ENCODE measurements at places on chromosomes 11 and 22. TPM values are rescaled to one million over a fixed set of nuclear protein-coding genes. Genes with fewer than 3 reads are reported as not detected.

- DNase-seq, result peak; percentile 26
Observed at GRCh38 chr11:85826116-85826855, 15.3 kb upstream of the SYTL2 start.

GRCh38 chr11:10447445-10447844 is 7.6 kb upstream of the AMPD3 start:
- no peak for DNase-seq

DNA sequence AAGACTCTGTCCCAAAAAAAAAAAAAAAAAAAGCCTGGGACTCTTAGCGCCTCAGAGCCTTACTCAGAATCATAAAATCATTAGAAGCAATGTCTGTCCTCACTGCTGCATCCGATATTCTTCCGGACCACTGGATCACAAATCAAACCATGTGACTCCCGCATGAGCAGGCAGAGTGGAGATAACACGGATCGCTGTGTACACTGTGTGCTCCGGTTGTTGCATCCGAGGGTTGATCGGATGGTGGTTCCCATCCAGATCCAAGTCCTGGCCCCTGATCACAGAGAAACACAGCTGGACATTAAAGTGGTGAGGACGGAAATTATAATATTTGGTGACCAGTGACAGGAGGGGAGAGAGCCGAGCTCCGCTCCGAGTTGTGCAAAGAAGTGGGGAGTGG is 9.7 kb upstream of the TXNRD2 start:
- DNase-seq, result no peak

DNA sequence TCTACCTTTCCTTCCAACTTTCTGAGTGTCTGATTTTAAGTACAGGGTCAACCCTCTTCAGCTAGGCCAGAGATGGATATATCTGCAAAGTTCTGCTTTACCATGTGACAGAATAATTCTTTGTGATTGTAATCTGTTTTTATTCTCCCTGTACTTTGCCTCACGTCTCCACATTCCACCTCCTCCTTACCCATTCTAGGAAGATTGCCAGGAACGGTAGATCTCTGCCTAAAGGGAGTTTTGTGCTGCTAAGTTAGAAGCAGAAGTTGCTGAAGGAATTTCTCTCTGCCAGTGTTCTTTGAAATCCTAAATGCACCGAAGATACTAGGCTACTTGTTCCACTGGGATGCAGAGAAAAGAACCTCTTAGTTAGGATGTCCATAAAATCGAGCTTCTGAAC is 20.7 kb upstream of the FAM181B start:
- DNase-seq, result no peak

GRCh38 chr22:37062376-37062675 is 10.8 kb downstream of the KCTD17 start:
- no peak for DNase-seq

GRCh38 chr11:19880088-19880345 is 167.4 kb downstream of the NAV2 start:
- no peak for DNase-seq

DNA sequence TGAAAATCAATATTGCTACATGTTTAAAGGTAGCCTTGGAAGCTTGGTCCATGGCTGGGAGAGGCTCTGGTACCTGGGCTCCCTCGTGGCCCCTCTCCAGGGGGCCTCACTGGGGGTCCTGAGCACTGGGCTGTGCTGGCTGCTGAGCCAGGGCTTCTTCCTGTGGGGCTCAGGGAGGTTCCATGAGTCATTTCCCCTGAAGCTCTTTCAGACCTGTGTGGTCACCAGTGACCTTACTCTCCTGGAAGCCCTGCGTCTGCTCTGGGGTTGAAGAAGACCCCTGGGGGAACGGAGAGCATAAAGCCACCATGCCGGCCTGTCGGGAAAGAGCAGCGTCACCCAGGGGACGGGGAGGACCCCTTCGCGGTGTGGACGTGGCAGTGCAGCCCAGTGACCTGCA is 389.0 kb downstream of the TBC1D22A start:
- no peak for DNase-seq

DNA sequence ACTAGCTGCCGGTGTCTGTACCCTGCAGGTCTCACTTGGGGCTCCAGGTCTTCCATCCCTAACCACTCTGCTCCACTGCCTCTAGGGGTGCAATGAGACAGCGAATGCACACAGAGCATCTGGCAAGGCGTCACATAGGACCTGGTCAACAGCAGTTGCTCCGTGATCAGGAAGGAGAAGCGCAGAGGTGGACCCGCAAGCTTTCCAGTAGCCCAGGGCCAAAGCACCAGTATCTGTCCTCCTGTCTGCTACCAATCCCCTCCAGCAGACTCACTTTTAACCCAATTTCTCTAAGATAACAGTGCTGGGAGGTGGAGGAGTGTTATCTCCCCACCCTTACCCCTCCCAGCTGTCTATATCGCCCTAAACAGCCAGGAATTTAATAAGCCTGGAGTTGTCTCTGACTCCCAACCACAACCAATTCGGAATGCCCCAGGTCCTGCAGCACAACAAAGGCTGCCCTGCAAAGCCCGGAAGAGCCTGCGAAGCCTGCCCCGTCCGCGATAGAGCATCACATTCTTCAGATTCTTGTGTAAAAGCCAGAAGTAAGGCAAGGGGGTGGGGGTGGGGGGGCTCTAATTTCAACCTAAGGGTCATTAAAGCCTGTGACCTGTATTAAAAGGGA is 19.3 kb downstream of the MYH9 start:
- no peak for DNase-seq

DNA sequence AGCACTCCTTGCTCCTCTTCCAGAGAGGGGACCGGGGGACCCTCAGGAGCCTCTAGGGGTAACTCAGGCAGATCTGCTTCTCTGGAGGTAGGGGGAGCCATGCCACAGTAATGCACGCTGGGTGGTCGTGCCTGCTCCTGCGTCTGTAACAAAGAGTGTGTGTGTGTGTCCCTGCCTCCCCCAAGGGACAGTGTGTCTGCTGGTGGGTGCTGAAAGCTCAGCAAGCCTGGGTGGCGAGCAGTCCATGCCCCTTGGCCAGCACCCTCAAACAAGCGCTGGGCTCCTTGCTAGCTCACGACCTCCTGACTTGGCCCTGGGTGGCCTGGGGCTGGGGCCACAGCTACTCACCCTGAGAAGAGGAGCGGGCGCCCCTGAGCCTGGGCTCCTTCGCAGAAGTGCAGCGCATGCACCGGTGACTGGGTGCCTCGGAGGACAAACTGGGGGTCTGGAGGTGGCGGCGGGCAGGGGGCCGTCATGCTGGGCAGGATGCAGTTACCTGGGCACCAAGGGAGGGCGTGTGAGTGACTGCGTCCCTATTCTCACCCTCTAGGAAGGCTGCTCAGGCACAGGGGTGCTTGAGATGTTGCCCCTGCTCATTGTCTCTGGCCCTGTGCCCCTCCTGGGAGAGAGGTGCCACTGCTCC is 33.7 kb downstream of the GNB1L start:
- no peak for DNase-seq

GRCh38 chr11:46728659-46729040 is 9.6 kb downstream of the F2 start:
- DNase-seq, result no peak

DNA sequence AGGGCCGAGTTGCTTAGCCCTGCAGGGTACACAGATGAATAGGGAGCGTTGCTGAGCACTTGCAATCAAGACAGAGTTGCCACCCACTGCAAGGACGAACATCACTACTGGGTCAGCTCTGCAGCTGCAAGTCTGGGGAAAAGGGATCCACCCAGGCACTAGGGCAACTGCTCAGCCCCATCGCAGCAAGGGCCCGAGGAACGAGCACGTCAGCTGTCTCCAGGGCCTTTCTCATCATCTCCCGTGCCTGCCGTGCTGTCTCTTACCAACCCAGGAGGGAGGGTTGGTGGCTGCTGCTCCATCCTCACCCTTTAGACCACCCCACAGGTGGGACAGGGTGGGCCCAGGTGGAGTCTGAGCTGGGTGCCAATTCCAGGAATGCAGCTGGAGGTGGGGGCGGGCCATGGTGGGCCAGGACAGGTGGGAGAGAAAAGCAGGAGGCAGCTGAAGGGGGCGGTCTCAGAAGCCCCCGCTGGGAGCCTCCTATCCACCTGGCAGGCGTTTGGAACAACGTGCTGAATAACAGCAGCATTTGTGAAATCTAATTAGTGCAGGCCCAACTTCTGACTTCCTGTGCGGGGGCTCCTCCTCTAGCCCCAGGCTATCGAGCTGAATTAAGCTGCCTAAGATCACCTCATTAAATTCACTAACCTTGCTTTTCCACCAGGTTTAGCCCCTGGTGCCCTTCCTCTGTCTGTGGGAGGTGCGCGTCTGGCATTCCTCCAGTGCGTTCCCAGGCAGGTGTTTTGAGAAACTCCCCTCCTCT is 252.5 kb downstream of the ST3GAL4 start:
- no peak for DNase-seq

DNA sequence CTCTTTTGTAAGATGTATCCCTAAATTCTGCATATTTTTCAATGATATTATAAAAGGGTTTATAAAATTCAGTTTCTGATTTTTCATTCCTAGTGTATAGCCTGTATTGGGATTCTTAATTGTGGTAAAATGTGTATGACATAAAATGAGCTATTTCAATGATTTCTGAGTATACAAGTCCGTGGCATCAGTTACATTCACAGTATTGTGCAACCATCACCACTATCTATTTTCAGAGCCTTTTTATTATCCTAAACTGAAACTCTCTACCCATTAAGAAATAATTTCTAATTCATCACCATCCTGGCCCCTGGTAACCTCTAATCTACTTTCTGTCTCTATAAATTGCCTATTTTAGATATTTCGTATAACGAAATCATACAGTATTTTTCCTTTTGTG is 39.8 kb downstream of the EIF3F start:
- no peak for DNase-seq

- DNase-seq, result no peak
Observed at GRCh38 chr11:35274909-35275785, 136.2 kb downstream of the CD44 start.

DNA sequence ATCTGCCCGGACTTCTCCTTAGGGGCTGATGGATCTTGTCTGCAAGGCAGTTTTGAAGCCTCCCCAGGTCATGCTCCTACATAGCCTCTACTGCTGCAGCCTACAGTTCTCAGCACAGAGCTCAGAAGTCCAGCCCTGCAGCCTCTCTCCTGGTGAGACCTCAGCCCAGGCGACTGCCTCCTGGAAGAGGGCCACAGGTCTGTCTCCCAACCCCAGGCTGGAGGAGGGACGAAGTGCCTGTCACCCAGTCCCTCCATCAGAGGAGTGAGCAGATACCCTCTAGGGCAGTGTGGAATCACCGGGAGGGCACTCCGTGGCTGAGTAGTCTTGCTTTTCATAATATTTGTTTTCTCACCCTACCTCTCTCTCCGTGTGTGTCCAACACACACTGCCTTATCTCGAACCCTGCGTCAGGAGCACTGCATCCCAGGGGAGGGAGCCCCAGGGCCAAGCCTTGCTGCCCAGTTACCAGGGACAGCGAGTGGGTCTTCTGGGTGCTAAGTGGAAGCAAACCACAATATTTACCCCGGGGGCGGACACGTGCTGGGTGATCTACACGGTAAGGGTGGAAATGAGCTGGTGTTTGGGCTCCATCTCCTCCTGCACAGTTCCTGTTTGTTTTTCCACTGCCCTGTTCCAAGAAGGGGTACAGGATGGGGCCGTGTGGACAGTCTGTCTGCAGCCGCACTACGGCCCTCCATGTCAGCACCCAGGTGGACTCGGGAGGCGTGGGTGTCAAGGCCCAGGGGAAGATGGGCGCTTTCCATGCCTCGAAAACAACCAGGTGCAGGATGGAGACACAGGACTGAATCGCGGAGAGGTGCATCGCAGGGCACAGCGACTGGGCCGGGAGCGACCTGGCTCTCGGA is 133.7 kb upstream of the HSD17B12 start:
- no peak for DNase-seq

The SUSD2 gene
- 1.1 TPM for total RNA-seq

The CD3E gene
- 680 TPM for total RNA-seq

The RASSF10 gene
- not detected for total RNA-seq
